Placental epithelial cell (primary cell): ENCODE measurements at places on chromosomes 11 and 22. TPM values are rescaled to one million over a fixed set of nuclear protein-coding genes. Genes with fewer than 3 reads are reported as not detected.

OR52K2 gene
- 0.11 TPM in 1 of 2 replicates, not detected in the other for total RNA-seq

JAM3 gene
- total RNA-seq, result 0.39 and 0.43 TPM in 2 replicates

THY1 gene
- total RNA-seq, result 47.9 and 69.7 TPM in 2 replicates

C11orf42 gene
- not detected in 2 replicates for total RNA-seq

ARHGAP8 gene
- total RNA-seq, result 9.0 and 12.6 TPM in 2 replicates

GLYAT gene
- total RNA-seq, result 0.65 TPM in 1 of 2 replicates, not detected in the other

PAMR1 gene
- total RNA-seq, result 0.11 and 0.79 TPM in 2 replicates

OTOG gene
- total RNA-seq, result not detected in 2 replicates

ZNF214 gene
- 1.7 and 4.3 TPM in 2 replicates for total RNA-seq

RTN4RL2 gene
- 0.22 TPM in 1 of 2 replicates, not detected in the other for total RNA-seq

FOSL1 gene
- 1.1 and 1.2 TPM in 2 replicates for total RNA-seq

SMIM35 gene
- total RNA-seq, result not detected in 2 replicates

MS4A6E gene
- total RNA-seq, result not detected in 2 replicates

MAJIN gene
- total RNA-seq, result not detected in 2 replicates

FOLR3 gene
- 2.3 and 2.4 TPM in 2 replicates for total RNA-seq

TMEM121B gene
- under 0.01 TPM in 1 of 2 replicates, not detected in the other for total RNA-seq

FEN1 gene
- 13.0 and 14.6 TPM in 2 replicates for total RNA-seq

VSTM5 gene
- 0.39 and 0.87 TPM in 2 replicates for total RNA-seq

APLNR gene
- total RNA-seq, result not detected in 2 replicates

UBQLN3 gene
- total RNA-seq, result under 0.01 TPM in 1 of 2 replicates, not detected in the other

KRTAP5-9 gene
- total RNA-seq, result not detected in 2 replicates

FOLR1 gene
- total RNA-seq, result 5.9 and 7.1 TPM in 2 replicates

OR8D1 gene
- total RNA-seq, result not detected in 2 replicates

HTR3B gene
- not detected in 2 replicates for total RNA-seq

LRRC4C gene
- under 0.01 TPM in 1 of 2 replicates, not detected in the other for total RNA-seq

SEZ6L gene
- not detected in 2 replicates for total RNA-seq

TMEM135 gene
- 29.2 and 104 TPM in 2 replicates for total RNA-seq

PRSS23 gene
- 249 and 620 TPM in 2 replicates for total RNA-seq

MS4A18 gene
- not detected in 2 replicates for total RNA-seq

TRPT1 gene
- 31.4 and 36.7 TPM in 2 replicates for total RNA-seq

KCNK4 gene
- under 0.01 TPM in 1 of 2 replicates, not detected in the other for total RNA-seq

ANGPTL5 gene
- total RNA-seq, result under 0.01 TPM in 1 of 2 replicates, not detected in the other

PHF21B gene
- total RNA-seq, result 0.39 TPM in 1 of 2 replicates, not detected in the other

PLAAT3 gene
- 8.6 and 18.3 TPM in 2 replicates for total RNA-seq

APOA4 gene
- total RNA-seq, result not detected in 2 replicates

TREH gene
- not detected in 2 replicates for total RNA-seq

RASL10A gene
- under 0.01 TPM in 1 of 2 replicates, not detected in the other for total RNA-seq

PGA4 gene
- total RNA-seq, result not detected in 2 replicates

DBX1 gene
- not detected in 2 replicates for total RNA-seq

BEST1 gene
- under 0.01 and 0.11 TPM in 2 replicates for total RNA-seq
